ENCODE measurements at places on chromosomes 12 and 14.
A peak's percentile ranks its signal among the peaks of the same experiment; 100 is the strongest.

DNA sequence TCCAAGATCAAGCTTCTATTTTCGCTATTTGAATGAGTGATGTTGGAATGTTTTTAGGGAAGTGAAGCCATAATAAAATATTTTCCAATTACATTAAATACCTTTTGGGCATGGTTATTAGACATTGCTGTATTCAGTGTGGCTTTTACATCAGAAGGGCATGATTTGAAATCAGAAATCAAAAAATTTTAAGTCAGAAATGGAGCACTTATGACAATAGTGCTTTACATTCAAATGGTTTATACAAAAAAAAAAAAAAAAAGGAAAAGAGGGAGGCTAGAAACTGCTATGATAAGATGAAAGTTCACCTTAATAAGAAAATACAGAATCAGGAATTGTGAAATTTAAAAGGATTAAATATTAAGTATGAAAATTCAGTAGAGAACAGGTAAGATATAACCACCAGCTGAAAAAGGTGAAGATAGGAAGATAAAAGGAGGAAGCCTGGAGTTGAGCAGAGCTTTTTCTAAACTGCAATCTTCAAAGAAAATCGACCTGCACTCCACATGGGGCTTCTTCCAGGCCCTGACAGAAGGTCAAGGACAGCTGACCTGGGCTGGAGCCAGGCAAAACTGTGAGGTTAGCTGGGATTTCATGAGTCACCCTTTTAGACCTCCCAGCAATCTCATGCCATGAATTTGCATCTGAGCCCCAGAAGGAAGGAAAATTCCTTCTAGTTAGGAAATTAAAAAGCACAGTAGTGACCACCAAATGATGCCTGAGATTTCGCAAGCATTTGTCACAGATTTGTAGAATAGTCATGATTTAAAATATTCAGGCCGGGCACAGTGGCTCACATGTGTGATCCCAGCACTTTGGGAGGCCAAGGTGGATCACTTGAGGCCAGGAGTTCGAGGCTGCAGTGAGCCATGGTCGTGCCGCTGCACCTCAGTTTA, 23.4 kb upstream of the BMP4 start:
- peak; percentile 75 for DNase-seq

- no peak for DNase-seq
Observed at GRCh38 chr14:20417250-20418186, 4.2 kb upstream of the TEP1 start.

DNA sequence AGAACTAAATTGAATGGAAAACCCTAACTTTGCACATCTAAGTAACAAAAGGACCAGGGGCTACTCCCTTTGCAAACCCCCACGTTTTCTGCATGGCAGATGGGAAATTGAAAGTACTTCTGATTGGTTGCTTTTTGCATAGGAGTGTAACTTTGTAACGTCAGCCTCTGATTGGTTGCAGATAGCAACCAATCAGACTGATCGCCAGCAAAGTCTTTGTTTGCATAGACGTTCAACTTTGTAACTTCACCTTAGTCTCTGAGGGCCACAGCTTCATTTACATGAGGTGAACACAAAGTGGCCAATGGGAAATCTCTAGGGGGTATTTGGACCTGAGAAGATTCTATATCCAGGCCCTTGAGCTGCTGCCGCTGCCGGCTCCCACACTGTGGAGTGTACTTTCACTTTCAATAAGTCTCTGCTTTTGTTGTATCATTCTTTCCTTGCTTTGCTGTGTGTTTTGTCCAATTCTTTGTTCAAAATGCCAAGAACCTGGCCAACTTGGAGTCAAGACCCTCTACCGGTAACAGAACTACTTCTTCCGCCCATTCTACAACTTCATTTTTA, 102.5 kb upstream of the PRICKLE1 start:
- peak; percentile 30 for DNase-seq

- DNase-seq = no peak
Observed at GRCh38 chr12:89163918-89164317, 188.4 kb downstream of the DUSP6 start.

DNA sequence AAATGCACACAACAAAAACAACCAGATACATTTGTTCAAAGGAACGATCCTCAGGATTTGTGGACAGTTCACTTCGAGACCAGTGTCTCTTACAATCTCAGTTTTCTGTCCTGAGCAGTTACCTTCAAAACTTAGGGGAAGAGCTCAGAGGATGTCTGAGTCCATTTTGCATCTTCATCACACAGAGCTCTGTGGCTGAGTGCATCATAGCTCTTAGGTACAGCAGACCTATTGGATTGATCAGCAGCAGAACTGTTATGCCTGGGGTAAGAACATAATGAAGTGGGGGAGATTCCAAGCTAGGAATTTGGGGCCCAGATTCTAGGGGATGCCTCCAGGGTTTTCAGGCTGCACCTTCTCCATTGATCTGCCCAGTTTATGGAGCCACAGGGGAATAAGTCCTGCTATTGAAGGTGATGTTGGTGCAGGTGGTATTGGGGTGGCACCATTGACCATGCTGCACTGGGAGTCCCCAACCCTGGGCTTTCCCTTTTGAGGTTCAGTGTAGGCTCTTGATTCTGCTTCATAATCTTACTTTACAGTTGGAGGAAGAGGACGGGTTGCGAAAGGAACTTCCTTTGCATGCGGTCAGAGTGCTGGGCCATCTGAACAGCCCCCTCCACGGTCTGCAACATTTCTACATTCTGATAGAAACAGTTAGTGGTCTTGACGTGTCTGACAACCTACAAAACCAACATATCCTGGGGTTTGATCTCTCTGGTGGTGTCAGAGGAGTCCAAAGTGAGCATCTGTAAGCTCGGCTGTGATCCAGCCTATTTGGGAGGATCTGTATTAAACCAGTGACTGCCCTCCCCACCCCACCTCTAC, 112.8 kb downstream of the CHST11 start:
- no peak for DNase-seq

- no peak for DNase-seq
Observed at GRCh38 chr12:56776654-56777053, 13.5 kb downstream of the HSD17B6 start.

GRCh38 chr12:46771268-46771827, 54.4 kb downstream of the SLC38A4 start:
- peak; percentile 41 for DNase-seq

GRCh38 chr12:56874821-56875220, 59.4 kb downstream of the SDR9C7 start:
- DNase-seq = peak; percentile 6

- DNase-seq = no peak
Observed at GRCh38 chr14:103104389-103104653, 9.8 kb downstream of the EXOC3L4 start.

GRCh38 chr12:12896260-12896659, 4.9 kb downstream of the GPRC5A start:
- peak; percentile 93 for DNase-seq

DNA sequence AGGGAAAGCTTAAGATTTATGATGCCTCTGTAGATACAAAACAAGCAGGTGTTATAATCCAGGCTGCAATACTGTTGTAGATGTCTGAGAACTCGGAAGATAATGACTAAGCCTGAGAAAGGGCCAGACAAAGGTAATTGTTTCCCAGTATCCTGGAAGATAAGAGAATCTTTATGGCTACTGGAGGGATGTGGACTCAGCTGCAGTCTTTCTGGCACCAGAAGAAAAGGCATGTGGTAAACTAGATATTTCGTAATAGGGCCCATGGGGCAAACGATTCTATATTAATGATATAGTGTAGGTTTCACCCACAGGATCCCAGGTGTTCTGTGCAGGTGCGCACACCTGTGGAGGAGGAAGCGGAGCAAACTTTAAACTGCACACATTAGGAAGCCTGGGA, 9.2 kb upstream of the APOLD1 start:
- peak; percentile 23 for DNase-seq

DNA sequence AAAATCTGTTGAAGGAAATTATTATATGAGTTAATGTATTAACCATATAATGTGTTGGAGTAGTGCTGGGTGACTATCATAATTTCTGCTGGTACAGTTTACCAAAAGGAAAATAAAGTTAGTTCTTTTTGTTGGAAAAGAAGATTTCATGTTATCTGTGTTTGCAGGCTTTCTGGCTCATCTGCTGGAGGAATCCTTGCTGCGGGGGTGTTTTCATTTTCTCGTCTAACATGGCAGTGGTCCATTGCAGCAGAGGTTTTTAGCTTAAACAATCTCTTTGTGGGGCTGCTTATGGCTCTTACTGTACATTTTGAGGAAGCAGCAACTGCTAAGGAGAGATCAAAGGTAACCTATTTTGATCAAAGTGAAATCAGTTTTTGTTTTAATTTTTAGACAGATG, 24.1 kb downstream of the TMEM260 start:
- DNase-seq = no peak

Measured in fibroblast of the aortic adventitia (primary cell).